Urinary bladder (tissue), 4 donors: ENCODE measurements at places on chromosomes 5 and 9. TPM values are rescaled to one million over a fixed set of nuclear protein-coding genes. Genes with fewer than 3 reads are reported as not detected.

DNA sequence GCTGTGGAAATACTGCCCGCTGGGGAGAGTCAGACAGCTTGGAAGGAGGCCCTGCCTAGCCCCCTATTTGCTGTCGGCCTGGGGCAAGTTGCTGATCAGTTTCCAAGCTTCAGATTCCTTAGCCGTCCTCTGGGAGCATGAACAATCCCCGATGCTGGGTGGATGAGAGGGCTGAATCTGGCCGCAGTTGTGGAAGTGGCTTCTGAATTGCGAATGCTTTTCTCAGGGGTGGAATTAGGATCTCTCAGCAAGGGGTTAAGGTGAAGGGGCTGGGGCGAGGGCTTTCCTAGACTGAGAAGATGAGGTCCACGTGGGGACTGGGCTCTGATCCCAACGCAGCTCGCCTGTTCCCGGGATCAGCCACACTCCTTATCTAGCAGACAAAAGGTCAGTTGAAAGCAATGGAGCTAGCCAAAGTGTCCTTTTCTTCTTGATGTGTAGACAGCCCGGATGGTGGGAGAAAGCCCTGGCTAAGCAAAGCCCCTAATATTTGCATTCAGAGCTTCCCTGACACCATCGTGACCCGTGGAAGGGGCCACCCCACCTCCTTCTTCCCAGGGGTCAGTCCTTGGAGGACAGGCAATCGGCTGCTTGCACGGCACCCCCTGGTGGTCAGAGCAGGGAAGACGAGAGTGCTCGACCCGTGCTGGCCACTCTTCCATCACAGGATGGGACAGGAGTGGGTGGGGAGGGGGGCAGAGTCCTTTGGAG is 54.9 kb downstream of the COL15A1 start:
- peak; percentile 17 for DNase-seq

The CKMT2 gene
- 6.9 TPM for total RNA-seq

DNA sequence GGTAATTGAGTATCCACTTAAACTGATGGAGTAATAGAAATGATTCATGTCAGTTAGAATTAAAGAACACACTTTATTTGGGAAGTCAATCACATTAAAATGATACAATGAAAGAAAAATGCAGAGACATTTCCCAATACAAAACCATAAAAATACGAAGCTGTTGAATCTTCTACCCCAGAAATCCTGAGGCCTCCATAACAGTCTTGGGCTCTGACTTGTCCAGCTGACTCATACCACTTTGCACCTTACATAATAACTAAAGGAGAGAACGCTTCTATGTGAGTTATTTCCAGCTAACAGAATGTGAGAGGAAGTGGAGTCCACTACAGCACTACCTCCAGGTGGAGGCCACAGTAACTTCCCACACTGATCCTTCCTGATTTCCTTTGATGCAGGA is 305.0 kb downstream of the MRPS30 start:
- DNase-seq, result no peak

DNA sequence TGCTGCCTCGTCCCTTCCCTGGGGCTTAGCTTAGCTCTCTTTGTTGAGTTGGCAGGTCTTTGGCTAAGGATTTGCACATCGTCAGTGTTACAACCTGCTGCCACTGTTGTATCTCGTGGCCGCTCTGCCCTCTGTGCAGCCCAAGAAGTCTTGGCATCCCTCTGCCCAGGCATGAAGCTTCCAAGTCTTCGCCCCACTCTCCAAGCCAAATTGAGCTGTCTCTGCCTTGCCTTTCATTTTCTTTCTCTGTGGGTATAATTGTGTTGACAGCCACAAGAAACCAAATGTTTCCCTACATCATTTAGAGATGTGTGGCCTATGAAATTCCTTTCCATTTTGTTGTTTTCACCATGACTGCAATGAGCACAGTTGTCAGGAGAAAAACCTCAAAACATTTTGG is 29.6 kb upstream of the MED27 start:
- DNase-seq, result no peak

The ZBED3 gene
- 4.7 TPM for total RNA-seq

DNA sequence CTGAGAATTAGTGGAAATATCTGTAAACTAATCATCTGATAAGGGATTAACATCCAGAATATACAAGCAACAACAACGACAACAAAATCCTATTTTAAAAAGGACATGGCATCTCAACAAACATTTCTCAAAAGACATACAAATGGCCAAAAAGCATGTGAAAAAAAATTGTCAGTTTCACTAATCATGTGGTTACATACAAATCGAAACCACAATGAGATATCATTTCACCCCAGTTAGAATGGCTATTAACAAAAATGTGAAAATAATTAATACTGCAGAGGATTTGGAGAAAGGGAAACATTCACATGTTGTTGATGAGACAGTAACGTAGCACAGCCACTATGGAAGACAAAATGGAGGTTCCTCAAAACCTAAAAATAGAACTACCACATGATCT is 69.5 kb downstream of the ERP44 start:
- no peak for DNase-seq

GRCh38 chr5:151158287-151158661 is 695 bp upstream of the ANXA6 start:
- DNase-seq, result no peak

GRCh38 chr5:171999877-172000276 is 6.6 kb downstream of the FBXW11 start:
- DNase-seq, result no peak

- DNase-seq, result no peak
Measured at GRCh38 chr9:78958892-78959291, 612.9 kb upstream of the TLE4 start.

DNA sequence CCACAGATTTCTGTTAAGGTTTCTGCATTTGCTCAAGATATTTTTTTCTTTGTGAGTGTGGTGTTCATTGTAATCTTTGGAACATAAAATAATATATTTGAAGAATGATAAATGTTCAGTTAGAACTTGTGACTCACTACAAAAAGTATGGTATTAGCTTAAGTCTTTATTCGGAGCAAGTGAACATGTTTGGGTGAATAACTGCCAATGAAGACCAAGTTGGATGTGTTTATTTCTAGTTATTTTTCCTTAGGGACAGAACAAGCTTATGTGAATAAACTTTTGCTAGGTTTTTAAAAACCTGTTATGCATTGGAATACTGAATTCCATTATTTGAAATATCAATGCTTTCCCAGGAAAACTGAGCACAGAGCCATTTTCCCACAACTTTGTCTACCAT is 418.6 kb downstream of the SLCO4C1 start:
- DNase-seq, result no peak

GRCh38 chr5:72860499-72860898 is 44.0 kb downstream of the TNPO1 start:
- DNase-seq, result no peak

- no peak for DNase-seq
Measured at GRCh38 chr5:11814373-11814772, 89.9 kb downstream of the CTNND2 start.

The RGS7BP gene
- total RNA-seq, result 4.3 TPM

- no peak for DNase-seq
Measured at GRCh38 chr5:116046261-116046660, 14.0 kb downstream of the ARL14EPL start.

GRCh38 chr9:20618361-20618802 is 3.9 kb downstream of the MLLT3 start:
- DNase-seq, result no peak
